ENCODE measurements at places on chromosomes 11 and 22.

DNA sequence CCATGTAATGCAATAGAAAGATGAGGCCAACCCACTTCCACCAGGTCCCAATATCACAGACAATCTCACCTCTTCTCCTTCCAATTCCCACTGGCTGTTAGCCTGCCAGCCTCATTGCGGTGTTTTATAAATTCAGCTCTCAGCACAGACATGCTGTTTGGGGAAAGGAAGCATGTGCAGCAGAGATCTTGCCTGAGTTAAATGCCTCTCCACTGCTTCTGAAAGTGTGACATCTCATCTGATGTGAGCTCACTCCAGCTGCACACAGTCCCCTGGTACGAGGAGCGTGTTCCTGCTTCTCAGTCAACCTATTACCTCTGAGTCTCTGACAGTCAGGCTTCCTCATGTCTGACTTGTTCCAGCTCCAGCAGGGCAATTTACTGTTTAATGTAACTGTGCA, 122.7 kb upstream of the GUCY1A2 start:
- no peak for DNase-seq

DNA sequence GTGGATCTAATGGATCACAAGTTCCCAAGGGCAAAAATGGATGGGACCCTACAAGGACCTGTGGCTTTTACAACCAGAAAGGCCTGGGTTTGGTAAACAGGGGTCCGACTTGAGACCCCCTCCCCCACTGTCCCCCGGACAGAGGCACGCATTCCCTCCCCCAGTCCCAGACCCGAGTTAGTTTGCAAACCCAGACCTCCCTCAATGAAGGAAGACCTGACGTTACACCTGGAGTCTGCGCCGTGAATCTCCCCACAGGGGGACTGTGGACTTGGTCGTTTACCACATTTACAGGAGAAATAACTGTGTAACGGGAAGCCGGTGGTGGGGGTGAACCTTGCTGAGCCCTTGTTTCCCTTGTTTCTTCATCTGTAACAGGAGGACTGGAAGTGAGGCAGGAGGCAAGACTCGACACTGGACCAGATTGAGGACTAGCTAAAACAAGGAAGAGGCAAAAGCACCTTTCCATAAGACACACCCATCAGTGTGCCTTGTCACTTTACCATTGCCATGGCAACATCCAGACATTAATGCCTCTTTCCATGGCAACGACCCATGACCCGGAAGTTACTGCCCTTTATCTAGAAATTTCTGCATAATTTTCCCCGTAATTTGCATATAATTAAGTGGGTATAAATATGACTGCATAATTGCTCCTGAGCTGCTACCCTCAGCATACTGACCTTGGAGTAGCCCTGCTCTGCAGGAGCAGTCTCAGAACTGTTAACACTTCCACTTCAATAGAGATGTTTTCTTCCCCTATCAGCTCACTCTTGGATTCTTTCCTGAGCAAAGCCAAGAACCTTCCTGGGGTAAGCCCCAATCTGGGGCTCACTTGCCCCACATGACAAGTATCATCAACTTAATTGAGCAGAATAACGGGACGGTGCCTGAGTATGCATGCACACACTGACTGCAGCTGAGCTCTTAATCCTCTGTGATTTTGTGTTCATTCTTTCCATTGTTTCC, 25.4 kb downstream of the PDGFB start:
- no peak for DNase-seq

GRCh38 chr11:124761301-124762104, 587 bp downstream of the ESAM start:
- DNase-seq = no peak

- DNase-seq = no peak
These were observed 80.0 kb upstream of the PPARA start for GRCh38 chr22:46070215-46070802.

GRCh38 chr22:26435327-26436093, 6.5 kb downstream of the ASPHD2 start:
- peak; percentile 29 for DNase-seq

DNA sequence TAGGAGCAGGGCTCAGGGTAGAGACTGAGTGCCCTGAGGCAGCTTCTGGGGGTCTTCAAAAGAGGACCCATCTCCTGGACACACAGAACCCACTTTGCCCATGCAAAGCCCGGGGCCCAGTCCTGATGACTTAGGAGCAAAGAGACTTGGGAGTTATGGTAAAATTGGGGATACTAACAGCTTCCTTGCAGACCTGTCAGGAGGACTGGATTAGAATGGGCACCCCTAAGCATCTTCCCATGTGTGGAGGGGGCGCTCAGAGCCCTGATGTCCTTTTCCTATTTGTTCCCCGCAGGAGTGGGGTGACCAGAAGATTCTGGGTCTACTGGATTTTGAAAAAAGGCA, 100.0 kb downstream of the WNT7B start:
- DNase-seq = no peak

DNA sequence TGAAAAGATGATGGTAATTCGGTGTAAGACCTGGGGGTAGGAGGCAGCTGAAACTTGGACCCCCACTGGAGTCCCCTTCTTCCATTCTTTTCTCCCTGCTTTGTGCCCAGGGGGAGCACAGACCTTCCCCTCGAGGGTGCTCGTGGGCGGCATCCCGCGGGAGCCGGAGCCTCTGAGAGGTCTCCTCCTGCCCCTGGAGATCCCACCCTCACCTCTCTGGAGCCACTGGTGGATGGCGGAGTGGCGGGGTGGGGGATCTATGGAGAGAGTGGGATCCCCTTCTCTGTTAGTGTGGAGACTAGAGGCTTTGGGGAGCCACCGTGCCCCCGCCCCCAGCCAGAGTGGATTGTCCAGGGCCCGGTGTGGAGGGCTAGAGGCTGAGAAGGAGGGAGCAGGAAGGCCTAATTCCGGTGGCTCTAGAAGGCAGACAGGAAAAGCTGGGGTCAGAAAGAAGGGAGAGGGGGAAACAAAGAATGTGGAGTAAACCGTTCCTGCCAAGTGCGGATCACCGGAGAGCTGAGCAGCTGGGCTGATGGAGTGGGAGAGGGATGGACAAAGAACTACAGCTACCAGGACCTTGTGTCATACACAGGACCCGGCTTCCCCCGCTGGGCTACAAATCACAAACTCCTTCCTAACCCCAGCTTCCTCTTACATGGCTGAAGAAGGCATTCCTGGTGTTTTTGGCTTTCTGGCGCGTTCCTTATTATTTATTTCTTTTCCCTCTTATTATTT, 41.9 kb downstream of the KCNJ1 start:
- DNase-seq = no peak

- DNase-seq = no peak
These were observed 17.9 kb downstream of the NAP1L4 start for GRCh38 chr11:2974272-2974671.

DNA sequence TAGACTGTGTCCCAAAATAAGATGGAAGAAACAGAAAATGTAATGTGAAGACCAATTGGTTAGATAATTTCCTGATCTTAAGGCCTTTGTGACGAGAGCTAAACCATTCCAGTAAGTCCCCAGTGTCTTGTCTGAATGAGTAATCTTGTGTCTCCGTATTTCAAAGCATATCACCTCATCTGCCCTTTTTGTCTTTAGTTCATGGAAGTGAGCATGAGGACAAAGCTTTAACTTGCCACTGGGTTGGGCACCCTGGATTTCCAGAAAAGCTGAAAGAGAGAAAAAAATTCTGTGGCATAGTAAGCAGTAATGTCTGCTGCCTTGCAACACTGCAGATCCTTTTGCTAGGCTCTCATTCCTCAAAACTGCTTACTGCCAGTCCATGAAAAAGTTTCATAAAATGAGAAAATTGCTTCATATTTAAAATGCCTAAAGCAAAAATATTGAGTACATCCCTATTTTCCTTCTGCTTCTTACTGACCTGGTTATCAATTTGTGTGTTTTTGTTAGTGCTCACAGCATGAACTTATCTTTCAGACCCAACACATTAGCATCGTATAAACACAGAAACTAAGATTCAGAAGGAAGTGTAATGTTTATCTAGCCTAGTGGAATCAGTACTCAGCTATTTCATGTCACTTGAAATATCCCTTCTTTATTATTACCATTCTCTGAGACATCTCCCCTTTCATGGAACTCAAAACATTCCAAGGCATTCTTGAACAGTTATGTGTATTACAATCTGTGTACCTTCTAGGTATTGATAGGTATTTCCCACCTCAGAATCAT, 5.3 kb downstream of the CASP12 start:
- no peak for DNase-seq

DNA sequence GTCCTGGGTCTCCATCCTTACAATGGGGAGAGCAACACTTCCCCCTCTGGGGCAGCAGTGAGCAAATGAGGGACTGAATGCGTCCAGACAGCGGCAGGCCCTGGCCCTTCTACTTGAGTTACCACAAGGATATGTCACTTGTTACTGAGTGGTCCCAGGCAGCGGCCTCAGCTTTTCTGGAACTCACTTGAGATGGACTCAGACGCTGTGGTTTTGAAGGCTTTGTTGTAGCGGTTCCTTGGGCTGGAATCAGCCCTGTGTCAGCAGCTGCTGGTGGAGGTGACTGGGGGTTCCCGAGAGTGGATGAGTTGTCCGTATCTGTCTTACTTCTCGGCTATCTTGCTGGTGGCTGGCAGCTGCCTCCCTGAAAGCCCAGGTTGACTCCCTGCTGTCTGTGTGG, 77.0 kb downstream of the MICAL2 start:
- DNase-seq = no peak

- peak; percentile 11 for DNase-seq
These were observed 1996.9 kb upstream of the RAG2 start for GRCh38 chr11:38594895-38595294.

DNA sequence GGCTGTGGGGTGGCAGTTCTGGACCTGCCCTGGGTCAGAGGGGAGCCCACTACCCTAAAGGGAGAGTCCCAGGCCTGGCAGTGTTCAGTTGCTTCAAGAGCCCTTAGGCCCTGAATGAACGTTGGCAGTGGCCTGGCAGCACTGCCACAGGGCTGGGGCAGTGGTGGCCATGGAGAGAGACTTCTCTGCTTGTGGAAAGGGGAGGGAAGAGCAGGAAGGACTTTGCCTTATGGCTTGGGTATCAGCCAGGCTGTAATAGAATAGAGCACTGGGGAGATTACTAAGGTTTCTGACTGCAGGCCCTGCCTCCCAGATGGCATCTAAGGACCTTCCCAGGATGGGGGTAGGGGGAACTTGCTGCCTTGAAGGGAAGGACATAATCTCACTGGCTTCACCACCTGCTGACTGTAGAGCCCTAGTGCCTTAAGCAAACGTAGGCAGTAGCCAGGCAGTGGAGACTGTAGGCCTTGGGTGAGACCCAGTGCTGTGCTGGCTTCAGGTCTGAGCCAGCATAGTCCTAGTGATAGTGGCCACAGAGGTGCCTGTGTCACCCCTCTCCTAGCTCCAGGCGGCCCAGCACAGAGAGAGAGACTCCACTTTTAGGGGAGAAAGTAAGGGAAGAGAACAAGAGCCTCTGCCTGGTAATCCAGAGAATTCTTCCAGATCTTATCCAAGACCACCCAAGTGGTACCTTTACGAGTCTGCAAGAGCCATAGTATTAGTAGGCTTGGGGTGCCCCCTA, 27.6 kb downstream of the PLA2G6 start:
- peak; percentile 22 for DNase-seq

DNA sequence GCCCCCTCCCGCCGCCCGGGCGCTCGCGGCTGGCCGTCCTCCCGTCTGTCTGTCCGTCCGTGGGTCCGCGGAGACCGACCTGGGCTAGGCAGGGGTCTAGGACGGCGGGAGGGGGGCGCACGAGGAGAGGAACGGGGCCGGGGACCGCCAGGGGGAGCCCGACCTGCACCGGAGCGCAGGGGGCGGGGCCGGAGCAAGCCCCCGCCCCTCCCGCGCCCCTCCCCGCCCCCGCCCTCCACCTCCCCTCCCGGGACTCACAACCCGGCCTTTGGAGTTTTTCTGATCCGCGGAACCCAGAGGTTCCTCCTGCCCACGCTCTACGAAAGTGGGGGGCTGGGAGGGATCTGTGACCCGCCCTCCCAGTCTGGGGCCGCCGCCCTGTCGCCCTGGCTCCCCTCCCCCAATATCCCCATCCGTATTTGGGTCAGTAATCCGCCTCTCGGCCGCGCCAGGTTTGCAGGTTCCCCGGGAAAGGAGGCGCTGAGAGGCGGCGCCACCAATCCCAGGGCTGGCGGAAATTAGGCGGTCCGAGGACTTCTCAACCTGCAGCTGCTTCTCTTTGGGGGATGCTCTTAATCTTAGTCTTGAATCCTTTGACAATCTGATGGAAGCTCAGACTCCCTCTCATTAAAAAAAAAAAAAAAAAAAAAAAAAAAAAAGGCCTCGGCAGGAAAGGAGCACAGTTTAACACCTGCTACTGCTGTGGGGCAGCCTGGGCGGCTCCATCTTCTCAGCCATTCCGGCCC, 925 bp upstream of the KCNJ11 start:
- peak; percentile 77 for DNase-seq

GRCh38 chr22:42208362-42208761, 62.1 kb downstream of the TCF20 start:
- no peak for DNase-seq

- no peak for DNase-seq
These were observed 554 bp upstream of the NRIP3 start for GRCh38 chr11:9004183-9004926.

- no peak for DNase-seq
These were observed 2.4 kb upstream of the SCGB2A2 start for GRCh38 chr11:62267576-62267975.

GRCh38 chr11:121063728-121064127, 37.3 kb upstream of the TECTA start:
- DNase-seq = peak; percentile 59

- DNase-seq = no peak
These were observed 13.7 kb downstream of the PIWIL3 start for GRCh38 chr22:24760708-24761306.

- DNase-seq = peak; percentile 79
These were observed 7.1 kb downstream of the MS4A6E start for GRCh38 chr11:60334005-60334620.

DNA sequence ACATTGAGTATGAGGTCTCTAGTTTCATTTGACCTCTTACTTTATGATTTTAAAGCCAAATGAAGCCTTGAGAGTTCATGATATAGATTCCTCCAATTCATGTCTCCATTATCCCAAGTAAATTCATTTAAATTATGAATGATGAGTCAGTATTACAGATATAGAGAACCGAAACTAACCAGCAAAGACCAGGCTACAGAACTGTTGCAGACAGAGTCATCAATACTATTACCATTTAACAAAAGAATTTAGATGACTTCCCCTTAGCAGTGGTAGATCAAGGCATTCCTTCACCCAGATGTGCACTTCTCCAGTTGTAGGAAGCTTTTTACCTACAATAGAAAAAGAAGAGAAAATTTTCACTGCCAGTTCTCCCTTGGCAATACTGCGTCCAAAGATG, 11.8 kb upstream of the CCDC89 start:
- no peak for DNase-seq
